Endothelial cell of umbilical vein (primary cell): ENCODE measurements at places on chromosomes 4 and X. TPM values are rescaled to one million over a fixed set of nuclear protein-coding genes. Genes with fewer than 3 reads are reported as not detected.

DNA sequence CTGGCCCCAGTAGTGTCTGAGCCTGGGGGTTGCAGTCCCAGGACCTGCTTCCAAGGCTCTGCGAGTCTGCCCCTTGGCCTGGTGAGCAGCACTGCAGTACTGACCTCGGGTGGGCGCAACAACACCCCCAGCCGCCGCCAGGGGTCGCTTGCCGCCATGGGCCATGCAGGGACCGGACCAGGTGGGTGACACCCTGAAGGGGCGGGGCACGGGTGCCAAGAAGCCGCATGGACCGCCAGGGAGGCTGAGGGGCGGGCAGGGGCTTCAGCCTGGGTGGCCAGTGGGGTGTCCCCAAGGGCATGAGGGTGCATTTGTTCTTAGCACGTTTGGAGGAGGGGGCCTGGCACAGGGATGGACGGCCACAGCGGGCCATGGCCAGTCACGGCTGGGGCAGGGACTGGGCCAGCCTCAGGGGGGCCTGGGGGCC, 25.0 kb downstream of the TACC3 start:
- DNase-seq, result peak; percentile 75

- DNase-seq, result no peak
These were observed 551.5 kb upstream of the PITX2 start for GRCh38 chr4:111174331-111174730.

DNA sequence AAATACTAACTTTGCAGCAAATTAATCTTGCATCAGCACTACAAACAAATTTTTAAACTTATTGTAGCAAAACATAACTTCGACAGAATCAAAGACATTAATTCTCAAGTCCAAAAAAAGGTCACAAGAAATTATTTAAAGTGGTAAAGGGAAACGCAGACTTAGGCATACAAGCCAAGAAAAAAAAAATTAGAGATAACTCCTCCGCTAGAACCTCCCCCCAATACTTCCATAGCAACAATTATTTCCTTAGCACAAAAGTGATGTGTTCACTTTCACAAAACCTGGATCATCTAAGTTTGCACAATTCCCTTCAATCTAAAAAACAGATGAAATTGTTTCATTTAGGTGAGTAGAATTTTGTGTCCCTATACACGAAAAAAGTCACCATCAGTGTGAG, 1.1 kb downstream of the LRBA start:
- DNase-seq, result peak; percentile 51

BTC gene
- 0.04 and 0.05 TPM in 2 replicates for polyA plus RNA-seq
